ENCODE measurements at places on chromosomes 13 and 19.

- DNase-seq: peak; percentile 70
These were observed at the start of gene APLP1 for GRCh38 chr19:35868172-35868822. TSS of gene APLP1 (plus strand) at chr19:35868574. CDS start at chr19:35868637, 63 bp downstream.

GRCh38 chr19:3881272-3882040 lies 971 bp downstream of the ATCAY start:
- DNase-seq: no peak

DNA sequence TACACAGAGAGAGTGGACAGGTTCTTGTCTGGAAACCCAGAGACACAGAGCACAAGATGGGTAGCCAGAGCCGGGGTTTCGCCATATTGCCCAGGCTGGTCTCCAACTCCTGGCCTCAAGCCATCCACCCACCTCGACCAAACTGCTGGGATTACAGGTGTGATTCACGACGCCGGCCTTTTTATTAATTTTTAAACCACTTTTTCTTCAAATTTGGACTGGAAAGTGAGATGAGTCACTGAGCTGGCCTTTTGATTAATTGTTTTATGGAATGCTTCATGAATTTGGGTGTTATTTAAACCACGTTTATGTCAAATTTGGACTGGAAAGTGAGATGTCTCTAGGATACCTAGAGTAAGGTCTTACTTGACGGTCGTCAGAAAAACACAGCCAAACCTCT lies 12.1 kb upstream of the IGFL1 start:
- DNase-seq: no peak

GRCh38 chr19:18108897-18109296 lies 11.3 kb downstream of the MAST3 start:
- no peak for DNase-seq

GRCh38 chr13:113905942-113906341 lies 42.1 kb upstream of the GAS6 start:
- no peak for DNase-seq

GRCh38 chr13:109719962-109720646 lies 66.3 kb downstream of the IRS2 start:
- no peak for DNase-seq

DNA sequence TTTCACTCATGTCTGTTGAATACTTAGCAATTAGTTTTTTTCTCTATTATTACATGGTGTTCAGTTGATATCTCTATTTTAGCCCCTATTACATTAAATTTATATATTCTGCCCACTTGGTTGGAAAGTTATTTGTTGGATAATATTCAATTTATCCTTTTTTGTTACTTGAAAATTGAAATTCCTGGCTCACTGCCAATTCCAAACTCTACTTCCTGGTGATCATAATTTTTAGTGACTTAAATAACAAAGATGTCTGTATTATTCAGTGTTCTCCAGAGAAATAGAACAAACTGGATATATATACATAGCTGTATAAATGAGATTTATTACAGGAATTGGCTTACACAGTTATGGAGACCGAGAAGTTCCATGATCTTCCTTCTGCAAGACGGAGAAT lies 93.6 kb downstream of the GPC5 start:
- DNase-seq: no peak

DNA sequence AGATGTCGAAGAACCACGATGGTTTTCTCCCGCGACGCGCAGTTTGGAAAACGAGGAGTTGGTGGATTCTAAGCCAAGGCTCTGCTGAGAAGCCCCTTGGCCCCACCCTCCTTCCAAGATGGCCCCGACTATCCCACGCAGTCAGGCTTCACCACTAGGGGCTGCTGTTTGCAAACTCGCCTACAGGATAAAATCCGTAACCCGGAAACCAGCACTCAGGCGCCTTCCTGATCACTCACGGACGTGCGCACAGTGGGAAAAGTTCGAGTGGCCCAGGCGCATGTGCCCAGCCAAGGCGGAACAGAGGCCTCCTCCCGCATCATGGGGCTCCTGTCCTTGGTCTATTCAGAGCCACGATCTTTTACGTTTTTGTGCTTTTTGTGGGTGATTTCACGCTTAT lies 19.2 kb upstream of the UQCR11 start:
- peak; percentile 72 for DNase-seq

DNA sequence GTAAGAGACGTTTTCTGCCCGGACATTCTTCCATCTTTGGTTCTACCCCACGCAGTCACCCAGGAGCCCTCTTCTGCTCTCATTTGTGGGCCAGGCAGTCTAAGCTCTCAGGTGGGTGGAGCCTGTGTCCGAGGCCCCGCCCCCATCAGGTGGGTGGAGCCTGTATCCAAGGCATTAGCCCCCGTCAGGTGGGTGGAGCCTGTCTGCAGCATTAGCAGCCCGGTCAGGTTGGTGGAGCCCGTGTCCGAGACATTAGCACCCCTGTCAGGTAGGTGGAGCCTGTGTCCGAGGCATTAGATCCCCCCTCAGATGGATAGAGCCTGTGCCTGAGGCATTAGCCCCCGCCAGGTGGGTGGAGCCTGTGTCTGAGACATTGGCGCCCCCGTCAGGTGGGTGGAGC lies 45.5 kb upstream of the C13orf46 start:
- peak; percentile 44 for DNase-seq

DNA sequence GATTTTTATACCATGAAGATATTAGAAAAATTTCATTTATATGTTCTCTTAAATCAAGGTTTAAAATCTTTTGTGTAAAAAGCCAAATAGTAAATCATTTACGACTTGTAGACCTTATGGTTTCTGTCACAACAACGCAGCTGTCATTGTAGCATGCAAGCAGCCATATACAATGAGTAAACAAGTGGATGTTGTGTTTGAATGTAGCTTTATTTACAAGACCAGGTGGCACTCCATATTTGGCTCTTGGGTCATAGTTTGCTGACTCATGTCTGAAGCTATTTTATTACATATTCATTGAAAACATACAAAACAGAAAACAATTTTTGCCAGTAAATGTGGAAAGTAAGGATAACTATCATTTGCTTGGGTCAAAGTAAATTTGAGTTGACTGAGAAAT lies 930.8 kb downstream of the SLITRK5 start:
- no peak for DNase-seq
